HepG2 (cell line): ENCODE measurements at places on chromosomes 2 and 18. TPM values are rescaled to one million over a fixed set of nuclear protein-coding genes. Genes with fewer than 3 reads are reported as not detected.

DNA sequence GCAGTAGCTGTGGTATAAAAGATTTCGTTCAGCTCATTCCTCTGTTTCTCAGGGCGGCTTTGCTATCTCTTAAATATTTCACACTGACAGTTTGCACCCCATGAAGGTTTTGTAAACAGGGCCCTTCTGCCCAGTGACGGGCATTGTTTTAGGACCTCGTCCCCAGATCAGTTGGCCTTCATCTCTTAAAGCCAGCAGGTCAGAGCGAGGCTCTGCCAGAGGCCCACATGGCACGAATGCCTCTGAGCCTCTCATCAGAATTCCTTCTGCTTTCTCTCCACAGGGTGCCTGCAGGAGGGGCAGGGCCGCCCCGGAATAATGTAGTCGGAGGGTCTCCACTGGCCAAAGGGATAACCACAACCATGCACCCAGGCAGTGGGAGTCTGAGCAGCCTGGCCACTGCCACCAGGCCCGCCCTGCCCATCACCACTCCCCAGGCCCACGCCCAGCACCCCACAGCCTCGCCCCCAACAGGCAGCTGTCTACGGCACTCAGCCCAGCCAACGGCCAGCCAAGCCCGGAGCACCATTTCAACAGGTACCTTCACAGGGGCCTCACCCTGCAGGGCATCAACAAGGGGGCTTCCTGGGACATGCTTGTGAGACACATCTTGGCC is 177.0 kb downstream of the SEPTIN10 start:
- no peaks in the 10 kb centered on the region for H3K4me1 ChIP-seq
- no peaks in the 10 kb centered on the region for H3K36me3 ChIP-seq
- no peak overlapping the region for H3K4me3 ChIP-seq
- H3K27ac ChIP-seq: no peak overlapping the region
- no peak for DNase-seq
- no peaks in the 10 kb centered on the region; the same call in none of the 2 replicates for H3K27me3 ChIP-seq

GRCh38 chr2:219309278-219309677 is at the start of gene PTPRN:
Gene PTPRN (minus strand): TSS chr2:219309401. CDS start chr2:219309332, 69 bp downstream.
- H3K27me3 ChIP-seq: peaks cover 1% of the 10 kb centered on the region; the same call in 1 of the 2 replicates
- DNase-seq: no peak
- no peak within 1 kb of the TSS for H3K4me3 ChIP-seq
- H3K4me1 ChIP-seq: no peaks in the 10 kb centered on the region

The NFE2L2 gene
- 84.6 and 136 TPM in 2 replicates for total RNA-seq

- no peak for DNase-seq
- H3K36me3 ChIP-seq: peaks cover 8% of the 10 kb centered on the region; the same call in 1 of the 3 replicates
- no peak overlapping the region for H3K27ac ChIP-seq
- no peak overlapping the region for H3K4me3 ChIP-seq
Observed at GRCh38 chr2:210428393-210429179, 48.0 kb downstream of the LANCL1 start.

- no peak overlapping the region for H3K27ac ChIP-seq
- H3K36me3 ChIP-seq: peaks cover 77% of the 10 kb centered on the region
- no peaks in the 10 kb centered on the region for H3K27me3 ChIP-seq
- H3K4me1 ChIP-seq: no peaks in the 10 kb centered on the region
- no peak for DNase-seq
Observed at GRCh38 chr2:218253232-218253625, 7.6 kb upstream of the GPBAR1 start.

The LRRTM1 gene
- total RNA-seq: not detected in 2 replicates

The UBXN2A gene
- 20.9 and 29.6 TPM in 2 replicates for total RNA-seq

DNA sequence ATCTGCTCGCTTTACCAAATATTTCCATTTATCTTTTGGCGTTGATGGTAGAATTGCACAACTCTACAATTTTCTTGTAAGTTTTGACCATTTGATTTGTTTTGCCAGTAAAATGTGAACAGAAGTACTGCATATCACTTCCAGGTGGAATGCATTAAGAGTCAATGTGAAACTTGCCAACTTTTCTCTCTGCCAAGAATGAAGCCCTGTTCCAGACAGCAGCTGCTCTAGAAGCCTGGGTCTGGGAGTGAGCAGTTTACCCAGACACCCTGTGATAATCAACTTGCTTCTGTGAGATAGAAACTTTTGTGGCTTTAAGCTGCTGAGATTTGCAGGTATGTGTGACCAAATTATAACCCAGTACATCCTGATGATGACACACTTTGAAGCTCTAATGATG is 115.9 kb upstream of the SYT4 start:
- H3K4me1 ChIP-seq: no peaks in the 10 kb centered on the region
- no peaks in the 10 kb centered on the region for H3K27me3 ChIP-seq
- no peak for DNase-seq
- no peaks in the 10 kb centered on the region for H3K36me3 ChIP-seq
- no peak overlapping the region for H3K4me3 ChIP-seq

GRCh38 chr18:27619090-27619772 is 434.1 kb upstream of the CHST9 start:
- no peaks in the 10 kb centered on the region for H3K36me3 ChIP-seq
- no peak overlapping the region for H3K4me3 ChIP-seq
- no peak overlapping the region for H3K27ac ChIP-seq
- H3K4me1 ChIP-seq: no peaks in the 10 kb centered on the region
- DNase-seq: no peak

The CRYGD gene
- not detected in 2 replicates for total RNA-seq

- no peak overlapping the region for H3K27ac ChIP-seq
- no peak for DNase-seq
- no peaks in the 10 kb centered on the region for H3K4me1 ChIP-seq
- no peak overlapping the region for H3K4me3 ChIP-seq
- H3K36me3 ChIP-seq: no peaks in the 10 kb centered on the region
- H3K27me3 ChIP-seq: no peaks in the 10 kb centered on the region
Observed at GRCh38 chr2:224894356-224894755, 147.9 kb downstream of the DOCK10 start.

The APCDD1 gene
- total RNA-seq: 2.1 and 2.4 TPM in 2 replicates

- no peaks in the 10 kb centered on the region for H3K27me3 ChIP-seq
- H3K4me1 ChIP-seq: peaks cover 12% of the 10 kb centered on the region
- H3K36me3 ChIP-seq: no peaks in the 10 kb centered on the region
Observed at GRCh38 chr2:207155516-207156444, 10.0 kb downstream of the KLF7 start.

DNA sequence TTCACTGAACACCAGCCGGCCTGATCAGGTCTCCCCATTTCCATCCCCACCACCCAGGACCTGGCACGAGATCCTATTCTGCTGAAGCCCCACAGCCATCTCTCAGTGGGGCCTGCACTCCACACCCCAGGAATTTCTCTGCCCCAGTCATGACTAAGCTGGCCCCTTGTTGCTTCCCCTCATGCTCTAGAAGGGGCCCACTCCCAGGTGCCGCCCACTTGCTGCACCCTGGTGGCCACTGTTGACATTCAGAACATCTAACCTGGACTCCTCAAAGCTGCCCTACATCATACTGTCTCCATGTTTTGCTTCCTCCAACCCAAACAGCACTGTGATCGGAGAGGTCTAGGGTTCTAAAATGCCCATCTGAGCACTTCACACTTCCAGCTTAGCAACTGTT is 90.7 kb upstream of the KLHL29 start:
- no peaks in the 10 kb centered on the region for H3K36me3 ChIP-seq
- H3K27me3 ChIP-seq: no peaks in the 10 kb centered on the region
- H3K4me3 ChIP-seq: no peak overlapping the region
- no peak overlapping the region for H3K27ac ChIP-seq
- DNase-seq: no peak

GRCh38 chr2:171404261-171404660 is 29.5 kb downstream of the METTL8 start:
- H3K27me3 ChIP-seq: no peaks in the 10 kb centered on the region
- no peak overlapping the region for H3K27ac ChIP-seq
- DNase-seq: peak; percentile 46
- H3K4me3 ChIP-seq: no peak overlapping the region

- H3K27ac ChIP-seq: no peak overlapping the region
- peaks cover 15% of the 10 kb centered on the region for H3K27me3 ChIP-seq
- DNase-seq: no peak
- H3K4me3 ChIP-seq: no peak overlapping the region
Observed at GRCh38 chr2:120432293-120432975, 86.5 kb downstream of the INHBB start.

DNA sequence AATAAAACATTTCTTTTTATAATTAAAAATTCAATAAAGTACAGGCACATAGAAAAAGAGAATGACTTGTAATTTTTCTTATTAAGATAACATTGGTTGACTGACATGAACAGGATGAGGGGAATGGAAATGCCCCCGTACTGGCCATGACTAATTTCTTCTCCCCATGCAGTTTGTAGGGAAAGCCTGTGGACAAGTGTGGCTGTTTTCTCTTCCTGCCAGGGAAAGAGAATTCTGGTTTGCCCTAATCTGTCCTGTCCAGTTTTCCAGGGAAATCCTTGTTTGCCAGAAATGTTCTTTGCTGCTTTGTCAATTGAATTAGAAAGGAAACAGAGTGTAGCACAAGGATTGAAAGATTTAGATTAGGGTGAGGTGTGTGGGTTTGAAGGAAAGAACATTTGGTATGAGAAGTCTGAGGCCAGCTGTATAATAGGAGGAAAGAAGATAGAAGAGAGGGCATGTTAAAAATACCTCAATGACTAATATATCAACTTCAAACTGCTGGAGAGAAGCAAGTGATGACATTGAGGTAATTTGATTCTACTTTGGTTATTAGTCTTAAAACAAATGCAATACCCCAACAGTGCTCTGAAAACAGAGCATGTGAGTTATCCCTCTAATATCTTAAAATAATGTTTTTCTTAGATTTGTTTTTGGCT is 593.9 kb upstream of the ZNF804A start:
- no peak for DNase-seq
- peaks cover 8% of the 10 kb centered on the region; the same call in 1 of the 2 replicates for H3K4me1 ChIP-seq
- no peaks in the 10 kb centered on the region for H3K36me3 ChIP-seq

The GAD1 gene
- 0.09 TPM in 1 of 2 replicates, not detected in the other for total RNA-seq

GRCh38 chr2:10124538-10125045 is 2.1 kb downstream of the RRM2 start:
- peaks cover 80% of the 10 kb centered on the region for H3K4me1 ChIP-seq
- no peak overlapping the region for H3K4me3 ChIP-seq
- peak; percentile 82 for DNase-seq
- peaks cover 44% of the 10 kb centered on the region for H3K36me3 ChIP-seq
- H3K27me3 ChIP-seq: no peaks in the 10 kb centered on the region
- peak overlapping the region; percentile 51 for H3K27ac ChIP-seq

The RAPH1 gene
- 6.7 and 17.9 TPM in 2 replicates for total RNA-seq

DNA sequence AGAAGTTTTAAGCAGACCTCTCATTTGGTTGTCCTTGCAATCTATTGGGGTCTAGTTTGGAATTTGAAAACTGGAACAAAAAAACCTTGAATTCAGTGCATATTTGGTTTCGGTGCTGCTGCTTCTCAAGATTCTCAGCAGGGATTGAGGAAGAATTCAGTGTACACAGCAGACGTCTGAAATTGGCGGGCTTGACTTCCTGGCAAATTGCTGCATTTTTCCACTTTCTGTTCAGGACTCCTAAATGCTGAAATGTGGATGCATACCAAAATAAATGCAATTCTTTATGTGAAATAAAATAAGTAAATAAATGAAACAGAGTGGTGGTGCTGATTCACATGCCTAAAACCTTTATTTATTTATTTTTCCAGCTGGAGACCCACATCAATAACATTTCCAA is 332.4 kb upstream of the KYNU start:
- no peak for DNase-seq
- H3K27me3 ChIP-seq: no peaks in the 10 kb centered on the region; the same call in 1 of the 2 replicates
- H3K36me3 ChIP-seq: no peaks in the 10 kb centered on the region
- no peaks in the 10 kb centered on the region for H3K4me1 ChIP-seq
- no peak overlapping the region for H3K27ac ChIP-seq

The HOXD1 gene
- 10.0 and 10.4 TPM in 2 replicates for total RNA-seq

The TSPYL6 gene
- not detected in 2 replicates for total RNA-seq

DNA sequence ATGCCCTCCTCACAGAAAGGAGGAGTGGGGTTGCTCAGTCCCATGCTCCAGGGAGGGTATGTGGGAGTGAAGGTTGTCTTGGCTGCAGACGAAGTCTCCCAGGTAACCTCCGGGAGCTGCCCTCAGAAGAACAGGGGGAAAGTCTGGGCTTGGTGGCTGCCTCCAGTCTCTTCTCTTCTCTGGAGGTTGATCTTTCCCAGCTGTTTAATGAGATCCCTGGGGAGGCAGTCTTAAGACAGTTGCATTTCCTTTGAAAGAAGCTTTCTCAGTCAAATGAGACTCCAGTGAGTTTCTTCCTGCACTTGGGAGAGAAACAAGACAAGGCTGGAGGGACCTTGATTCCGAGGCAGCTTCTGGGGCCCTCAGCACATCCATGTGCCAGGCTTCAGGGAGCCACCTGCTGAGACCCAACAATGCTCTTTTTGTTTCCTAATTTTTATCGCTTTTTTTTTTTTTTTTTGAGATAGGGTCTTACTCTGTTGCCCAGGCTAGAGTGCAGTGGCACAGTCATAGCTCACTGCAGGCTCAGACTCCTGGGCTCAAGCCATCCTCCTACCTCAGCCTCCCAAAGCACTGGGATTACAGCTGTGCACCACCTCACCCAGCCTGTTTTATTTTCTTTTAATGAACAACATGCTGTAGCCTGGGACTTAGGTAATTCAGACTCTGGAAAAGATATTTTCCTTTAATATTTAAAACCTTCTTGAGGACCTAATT is 71.7 kb upstream of the TPO start:
- DNase-seq: no peak
- no peak overlapping the region for H3K4me3 ChIP-seq
- no peaks in the 10 kb centered on the region for H3K4me1 ChIP-seq

- H3K4me1 ChIP-seq: no peaks in the 10 kb centered on the region
- no peak overlapping the region for H3K27ac ChIP-seq
- no peak for DNase-seq
- H3K27me3 ChIP-seq: peaks cover 19% of the 10 kb centered on the region; the same call in 2 of the 3 replicates
- no peaks in the 10 kb centered on the region for H3K36me3 ChIP-seq
Observed at GRCh38 chr2:149012545-149012944, 26.0 kb upstream of the LYPD6B start.

GRCh38 chr2:235709969-235710879 is 216.4 kb downstream of the AGAP1 start:
- H3K36me3 ChIP-seq: peaks cover 13% of the 10 kb centered on the region
- H3K27me3 ChIP-seq: no peaks in the 10 kb centered on the region
- no peak overlapping the region for H3K4me3 ChIP-seq
- H3K4me1 ChIP-seq: 0 out of 2 replicates have a peak, but pooled peaks cover 5% of the 10 kb centered on the region

The DYNAP gene
- total RNA-seq: not detected in 2 replicates

The ZNF804A gene
- 0.06 and 0.07 TPM in 2 replicates for total RNA-seq

GRCh38 chr18:44856157-44856556 is 175.5 kb downstream of the SETBP1 start:
- no peaks in the 10 kb centered on the region for H3K36me3 ChIP-seq
- no peak for DNase-seq
- H3K4me3 ChIP-seq: no peak overlapping the region

DNA sequence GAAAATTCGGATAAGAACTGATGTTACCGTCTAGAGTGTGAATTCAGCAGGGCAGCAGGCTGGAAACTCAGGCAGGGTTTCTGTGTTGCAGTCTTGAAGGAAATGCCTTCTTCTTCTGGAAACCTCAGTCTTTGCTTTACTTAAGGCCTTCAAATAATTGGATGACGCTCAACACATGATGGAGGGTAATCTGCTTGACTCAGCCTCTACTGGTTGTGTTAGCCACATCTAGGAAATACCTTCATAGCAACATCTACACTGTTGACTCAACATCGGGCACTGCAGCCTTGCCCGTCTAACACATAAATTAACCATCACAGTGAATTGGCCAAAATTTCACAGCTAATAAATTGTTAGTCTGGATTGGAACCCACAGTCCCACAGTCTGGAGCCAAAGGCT is 37.2 kb downstream of the YPEL5 start:
- no peaks in the 10 kb centered on the region for H3K36me3 ChIP-seq
- H3K4me3 ChIP-seq: no peak overlapping the region
- DNase-seq: no peak
- H3K27me3 ChIP-seq: peaks cover 31% of the 10 kb centered on the region; the same call in 2 of the 3 replicates
- H3K27ac ChIP-seq: no peak overlapping the region

The CPLX4 gene
- total RNA-seq: not detected in 2 replicates
